Foreskin melanocyte (primary cell): ENCODE measurements at places on chromosomes 5 and 9.

DNA sequence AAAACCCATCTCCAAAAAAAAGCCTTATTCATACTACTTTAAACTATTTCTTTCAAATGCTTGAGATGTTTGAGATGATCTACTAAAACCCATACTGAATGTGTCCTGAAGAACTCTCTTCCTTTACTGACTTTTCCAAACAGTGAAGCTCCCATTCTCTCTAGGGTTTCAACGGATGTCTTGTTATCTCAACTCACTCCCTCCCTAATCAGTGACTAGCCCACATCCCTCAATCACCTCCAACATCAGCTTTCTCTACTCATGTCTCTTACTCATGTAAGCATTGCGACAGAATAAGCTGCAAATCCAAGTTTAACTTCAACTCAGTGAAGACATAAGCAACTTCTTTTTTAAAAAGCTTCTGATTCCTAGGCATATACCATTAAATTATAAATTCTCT is 42.1 kb downstream of the WDR41 start:
- DNase-seq, result no peak

- DNase-seq, result no peak
Observed at GRCh38 chr5:29161399-29162291, 2031.8 kb upstream of the CDH6 start.

DNA sequence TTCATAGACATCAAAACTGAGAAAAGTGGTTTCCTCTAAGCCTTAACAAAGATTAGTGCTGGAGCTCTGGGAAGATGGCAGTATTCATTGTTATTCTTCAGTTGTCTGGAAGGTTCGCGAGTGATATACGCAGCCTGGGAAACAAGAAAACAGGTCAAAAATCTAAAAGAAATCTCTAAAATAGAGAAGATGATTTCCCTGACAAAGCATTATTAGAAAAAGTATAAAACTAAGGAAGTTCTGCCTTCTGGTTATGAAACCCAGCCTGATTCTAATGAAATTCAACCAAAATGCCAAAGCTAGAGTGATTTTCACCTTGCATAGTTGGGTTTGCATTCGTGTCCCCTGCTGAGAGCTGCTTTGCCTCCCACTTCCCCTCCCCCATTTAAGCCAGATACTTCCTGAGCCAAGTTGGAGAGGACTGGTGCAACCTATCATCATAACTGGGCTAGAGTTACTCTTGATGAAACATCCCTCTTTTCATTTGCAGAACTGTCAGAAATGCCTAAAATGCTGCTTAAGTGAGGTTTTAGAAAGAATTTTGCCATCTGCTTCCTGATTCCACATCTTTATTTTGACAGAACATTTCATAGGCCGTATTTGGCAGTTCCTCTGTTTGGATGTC is 48.4 kb downstream of the NDFIP1 start:
- no peak for DNase-seq

- no peak for DNase-seq
Observed at GRCh38 chr5:80607832-80608231, 37.8 kb upstream of the ANKRD34B start.

- no peak for DNase-seq
Observed at GRCh38 chr9:34810187-34810524, 100.2 kb upstream of the CCL21 start.

DNA sequence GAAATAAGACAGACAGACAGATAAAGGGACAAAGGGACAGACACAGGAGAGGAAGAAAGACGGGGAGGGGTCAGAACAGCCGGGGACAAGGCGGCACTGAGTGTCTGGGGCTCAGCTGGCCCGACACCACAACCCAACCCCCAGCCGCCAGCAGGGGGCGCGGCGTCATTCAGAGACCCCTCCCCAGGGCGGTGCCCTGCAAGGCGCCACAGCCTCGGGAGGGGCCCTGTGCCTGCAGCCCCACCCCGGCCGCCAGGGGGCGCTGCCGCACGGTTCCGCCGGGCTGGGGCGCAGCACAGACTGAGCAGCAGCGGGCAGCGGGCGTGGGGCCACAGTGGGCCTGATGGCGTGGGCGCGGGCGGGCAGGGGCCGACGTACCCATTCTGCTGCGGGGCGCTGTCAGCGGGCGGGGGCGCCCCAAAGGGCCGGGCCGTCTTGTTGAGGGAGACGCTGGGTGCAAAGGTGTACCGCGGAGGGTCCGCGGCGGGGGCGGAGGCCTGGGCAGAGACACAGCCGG is 5.9 kb downstream of the PDLIM7 start:
- no peak for DNase-seq

GRCh38 chr5:149799119-149799623 is 69.1 kb downstream of the PPARGC1B start:
- DNase-seq, result peak; percentile 74

DNA sequence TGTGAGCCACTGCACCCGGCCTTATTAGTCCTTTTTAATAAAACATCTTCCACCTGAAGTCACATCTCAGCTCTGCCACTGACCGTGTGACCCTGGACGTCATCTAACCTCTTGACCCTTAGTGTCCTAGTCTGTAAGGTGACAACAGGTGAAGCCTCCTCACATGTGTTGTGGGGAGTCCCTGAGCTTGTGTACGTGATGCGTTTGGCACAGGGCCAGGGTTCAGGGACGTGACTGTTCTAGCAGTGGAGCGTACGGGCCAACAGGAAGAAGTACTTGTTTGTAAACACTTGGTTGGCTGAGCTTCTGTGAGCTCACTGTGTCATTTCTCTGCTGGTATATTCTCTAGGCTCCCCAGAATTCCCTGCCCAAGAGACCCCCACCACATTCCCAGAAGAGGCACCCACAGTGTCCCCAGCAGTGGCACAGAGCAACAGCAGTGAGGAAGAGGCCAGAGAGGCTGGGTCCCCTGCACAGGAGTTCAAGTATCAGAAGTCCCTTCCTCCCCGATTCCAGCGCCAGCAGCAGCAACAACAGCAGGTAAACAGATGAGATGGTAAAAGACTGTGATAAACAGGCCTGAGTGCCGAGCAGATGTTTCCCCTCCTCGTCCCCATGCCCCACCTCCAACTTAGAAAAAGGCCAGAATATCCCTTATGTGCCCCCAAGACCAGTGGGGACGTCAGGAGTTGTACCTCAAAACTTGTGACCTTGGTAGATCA is 35.3 kb upstream of the POMT1 start:
- no peak for DNase-seq

GRCh38 chr5:141272906-141273305 is 27.7 kb downstream of the PCDHB15 start:
- no peak for DNase-seq

DNA sequence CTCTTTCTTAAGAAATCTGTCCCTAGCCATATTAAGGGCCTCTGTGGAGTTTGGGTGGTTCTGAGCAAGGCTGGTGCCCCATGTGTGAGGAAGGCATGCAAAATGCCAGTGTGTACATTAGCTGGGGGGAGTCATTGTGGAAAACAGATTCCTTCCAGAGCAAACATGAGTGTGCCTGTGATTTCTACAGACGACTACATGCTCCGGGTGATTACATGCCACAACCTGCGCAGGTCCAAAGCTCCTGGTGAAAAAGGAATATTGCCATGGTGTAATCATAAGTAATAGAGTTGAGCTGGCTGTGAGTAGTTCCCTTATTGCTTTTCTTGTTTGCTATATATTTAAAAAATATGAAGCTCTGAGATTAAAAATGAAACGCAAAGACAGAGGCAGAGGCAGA is 102.1 kb downstream of the ACER2 start:
- no peak for DNase-seq

- peak; percentile 38 for DNase-seq
Observed at GRCh38 chr5:7754997-7755596, 95.8 kb downstream of the CFAP90 start.

GRCh38 chr5:171664489-171664888 is 121.1 kb upstream of the SMIM23 start:
- DNase-seq, result no peak

DNA sequence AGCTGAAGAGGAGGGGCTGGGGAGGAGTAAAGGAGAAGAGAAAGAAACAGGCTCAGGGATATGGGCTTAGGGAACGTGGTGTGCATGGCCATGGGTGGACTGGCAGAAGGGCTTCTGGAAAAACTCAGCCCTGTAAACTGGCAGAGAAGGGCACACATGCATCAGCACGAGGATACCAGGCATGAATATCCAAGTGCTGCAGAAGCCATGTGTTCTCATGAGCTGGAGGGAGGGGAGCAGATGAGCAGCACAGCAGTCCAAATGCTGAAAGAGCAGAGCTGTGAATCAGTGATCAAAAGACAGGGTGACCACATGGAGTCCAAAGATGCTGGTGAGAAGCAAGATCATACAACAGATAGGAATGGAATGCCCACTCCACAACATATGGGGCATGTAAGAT is 72.3 kb downstream of the SEMA5A start:
- no peak for DNase-seq

GRCh38 chr5:140298183-140298601 is 4.7 kb downstream of the PFDN1 start:
- no peak for DNase-seq

- no peak for DNase-seq
Observed at GRCh38 chr5:62287237-62287636, 18.8 kb upstream of the KIF2A start.

DNA sequence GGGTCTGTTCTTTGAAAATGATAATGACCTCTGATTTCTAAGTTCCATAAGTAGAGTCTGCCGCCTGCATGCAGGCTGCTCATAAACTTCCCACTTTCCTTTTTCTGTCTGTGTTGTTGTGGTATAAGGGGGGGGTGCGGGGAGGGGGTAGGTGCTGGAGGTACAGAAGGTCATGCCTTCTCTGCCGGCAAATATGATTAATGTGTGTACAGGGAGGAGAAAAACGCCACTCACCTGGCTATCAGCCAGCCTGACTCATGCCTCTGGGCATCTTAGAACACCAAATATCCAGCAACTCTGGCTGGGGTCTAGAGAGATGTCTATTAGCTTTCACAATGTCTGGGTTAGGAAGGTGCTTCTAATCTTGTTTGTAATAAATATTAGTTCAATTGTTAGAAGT is 128.3 kb downstream of the EFNA5 start:
- no peak for DNase-seq

DNA sequence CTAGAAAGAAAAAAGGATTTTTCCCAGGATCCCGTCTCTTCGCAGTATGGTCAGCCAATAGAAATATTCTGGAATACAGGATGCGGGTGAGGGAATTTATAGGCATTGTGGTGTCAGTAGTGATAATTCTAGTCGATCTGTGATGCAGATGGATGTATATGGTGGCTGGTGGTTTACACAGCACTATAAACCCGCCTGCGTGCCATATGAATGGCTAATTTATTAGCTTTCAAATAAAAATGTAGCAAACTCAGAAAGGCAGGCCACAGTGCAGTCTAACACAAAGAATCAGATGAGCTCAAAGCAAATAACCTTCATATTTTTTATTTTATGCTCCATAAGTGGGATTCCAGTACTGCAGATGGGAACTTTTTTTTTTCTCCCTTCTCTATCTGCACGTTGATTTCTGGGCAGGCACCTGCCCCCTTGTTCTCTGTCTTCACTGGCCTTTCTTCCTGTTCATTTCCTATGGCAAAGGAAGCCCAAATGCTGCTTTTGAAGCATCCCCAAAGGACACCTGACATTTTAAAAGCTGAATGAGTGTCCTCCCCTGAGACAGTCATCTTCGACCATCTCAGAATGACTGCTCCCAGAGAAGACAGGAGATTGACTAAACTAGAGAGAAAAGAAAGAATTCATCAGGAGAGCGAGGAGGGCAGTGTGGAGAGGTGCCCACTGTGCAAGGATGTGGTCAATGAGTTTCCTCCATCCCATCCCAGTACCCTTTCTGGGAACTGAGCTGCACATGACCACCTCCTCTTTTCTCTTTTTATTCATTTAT is 52.1 kb downstream of the SEMA6A start:
- DNase-seq, result no peak

- no peak for DNase-seq
Observed at GRCh38 chr5:131595088-131596033, 39.7 kb downstream of the RAPGEF6 start.

DNA sequence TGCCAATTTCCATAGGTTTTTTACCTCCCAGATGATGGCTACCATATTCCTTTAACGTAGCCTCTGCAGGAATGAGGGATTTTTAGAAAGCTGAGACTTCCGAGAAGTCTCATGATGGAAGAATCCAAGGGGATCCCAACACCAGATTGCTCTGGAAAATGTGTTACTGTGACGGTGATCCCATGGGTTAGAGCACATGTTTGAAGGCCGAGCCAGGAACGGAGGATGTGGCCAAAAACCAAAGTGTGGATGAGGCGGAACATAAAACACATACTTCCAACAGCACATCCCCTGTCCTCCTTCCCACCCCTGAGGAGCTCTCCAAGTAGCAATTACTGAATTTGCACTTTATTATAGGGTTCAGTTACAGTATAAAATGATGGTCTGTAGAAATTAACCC is 82.6 kb downstream of the GPR21 start:
- DNase-seq, result no peak

DNA sequence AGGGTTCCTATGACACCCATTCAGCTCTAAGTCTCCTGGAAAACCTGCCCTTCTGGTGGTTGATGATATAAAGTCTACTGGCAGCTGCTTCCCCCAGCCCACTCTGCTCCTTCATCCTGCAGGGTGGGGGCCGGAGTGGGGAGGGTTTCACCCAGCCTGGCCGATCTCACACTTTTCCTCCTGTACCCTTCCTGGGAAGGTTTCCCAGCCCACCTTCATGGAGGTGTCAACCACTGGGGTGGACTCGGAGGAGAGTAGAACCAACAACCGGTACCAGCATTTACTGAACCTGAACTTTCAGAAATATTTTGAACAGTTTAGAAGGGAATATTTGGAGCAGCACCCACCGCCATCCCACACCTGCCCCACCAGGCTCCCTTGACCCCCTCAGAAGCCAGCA is 30.4 kb downstream of the ROR2 start:
- DNase-seq, result no peak

GRCh38 chr5:153463806-153464205 is 26.7 kb upstream of the GRIA1 start:
- DNase-seq, result no peak

DNA sequence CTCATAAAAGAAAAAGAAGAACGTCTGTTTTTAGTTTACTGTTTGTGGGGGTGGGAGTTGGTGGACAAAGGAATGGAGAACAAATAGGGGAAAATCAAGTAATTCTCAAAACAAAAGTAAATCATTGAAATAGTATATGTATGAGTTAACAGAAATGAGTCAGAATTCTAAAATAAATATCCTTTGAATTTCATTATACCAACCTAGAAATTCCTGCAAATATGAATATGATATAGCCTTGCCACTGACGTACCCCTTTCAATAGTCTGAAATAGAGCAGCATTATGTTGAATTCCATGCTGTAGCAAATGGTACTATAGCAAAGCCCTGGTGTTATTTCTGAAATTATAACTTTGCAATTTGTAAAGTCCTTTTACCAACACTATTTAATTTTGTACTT is 29.6 kb upstream of the DTWD2 start:
- no peak for DNase-seq

DNA sequence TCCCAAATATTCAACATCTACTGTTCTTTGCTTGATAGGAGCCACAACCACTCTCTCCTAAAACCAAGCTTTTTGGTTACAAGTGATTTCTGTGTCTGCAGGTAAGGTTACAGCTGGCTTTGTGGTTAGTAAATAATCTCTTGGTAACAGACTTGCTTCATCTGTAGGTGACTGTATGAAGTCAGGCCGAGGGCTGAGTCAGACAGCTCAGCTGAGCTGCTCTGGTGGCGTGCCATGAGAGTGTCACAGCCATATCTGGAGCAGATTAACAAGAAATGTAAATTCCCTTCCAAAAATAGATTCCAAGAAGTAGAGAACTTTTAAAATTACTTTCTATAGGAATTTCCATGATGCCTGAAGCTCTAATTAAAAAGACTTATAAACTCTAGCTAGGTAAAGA is 23.7 kb upstream of the TAS2R1 start:
- DNase-seq, result no peak

- no peak for DNase-seq
Observed at GRCh38 chr9:68721666-68722330, 16.8 kb downstream of the PIP5K1B start.

GRCh38 chr5:83516377-83516776 is 44.8 kb downstream of the VCAN start:
- DNase-seq, result no peak

GRCh38 chr9:32698706-32699277 is 63.3 kb upstream of the TAF1L start:
- DNase-seq, result no peak
